ENCODE measurements at places on chromosomes 4 and X.

DNA sequence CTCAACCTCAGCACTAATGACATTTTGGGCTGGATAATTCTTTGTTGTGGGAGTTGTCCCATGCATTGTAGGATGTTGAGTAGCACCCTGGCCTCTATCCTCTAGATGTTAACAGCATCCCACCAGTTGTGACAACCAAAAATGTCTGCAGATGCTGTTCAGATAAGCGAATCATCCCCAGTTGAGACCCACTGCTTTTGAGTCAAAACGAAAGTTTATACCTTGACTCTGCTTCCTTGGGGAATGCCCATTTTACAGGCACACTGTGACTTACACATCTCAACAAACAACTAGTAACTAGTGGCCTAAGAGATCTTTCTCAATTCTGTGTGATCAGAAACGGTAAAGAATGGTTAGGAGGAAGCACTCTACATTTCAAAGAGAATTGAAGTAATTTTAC, 37.0 kb downstream of the SEPSECS start:
- no peak for DNase-seq

DNA sequence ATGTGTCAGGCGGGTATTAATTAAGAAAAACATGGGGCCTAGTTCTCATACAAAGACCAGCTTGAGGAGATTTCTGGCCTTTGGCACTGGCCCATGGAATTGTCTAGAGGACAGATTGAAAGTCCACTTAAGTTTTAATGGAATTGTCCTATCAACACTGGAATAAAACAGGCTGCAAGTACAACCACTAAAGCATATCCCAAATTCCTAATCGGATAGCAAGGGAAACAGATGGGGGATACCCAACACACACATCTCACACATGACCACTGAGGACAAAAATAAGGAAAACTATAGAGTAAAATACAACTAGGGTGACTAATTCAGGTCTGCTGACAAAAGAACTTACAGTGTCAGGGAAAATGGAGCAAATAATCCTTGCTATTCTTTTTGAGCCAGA, 167.8 kb downstream of the GASK1B start:
- DNase-seq, result no peak

GRCh38 chr4:89217604-89218003, 90.0 kb downstream of the GPRIN3 start:
- no peak for DNase-seq

- no peak for DNase-seq
Measured at GRCh38 chrX:97402903-97403302, 519.2 kb downstream of the RPA4 start.

- no peak for DNase-seq
Measured at GRCh38 chr4:144582975-144583374, 63.0 kb upstream of the HHIP start.

GRCh38 chr4:152894673-152895072, 41.5 kb upstream of the FHDC1 start:
- no peak for DNase-seq

GRCh38 chrX:116399681-116400080, 36.7 kb upstream of the SLC6A14 start:
- no peak for DNase-seq

- no peak for DNase-seq
Measured at GRCh38 chr4:169234137-169234855, 36.5 kb downstream of the SH3RF1 start.

- DNase-seq, result peak; percentile 42
Measured at GRCh38 chr4:153432965-153433753, 33.0 kb upstream of the TMEM131L start.

GRCh38 chrX:11257711-11258110, 35.5 kb upstream of the AMELX start:
- no peak for DNase-seq
